CD4-positive, CD25-positive, alpha-beta regulatory T cell (primary cell): ENCODE measurements at places on chromosomes 6 and 20. TPM values are rescaled to one million over a fixed set of nuclear protein-coding genes. Genes with fewer than 3 reads are reported as not detected.
A peak's percentile ranks its signal among the peaks of the same experiment; 100 is the strongest.

GRCh38 chr6:91328241-91328640 is 741.4 kb upstream of the MAP3K7 start:
- H3K4me1 ChIP-seq, result no peaks in the 10 kb centered on the region
- H3K27ac ChIP-seq, result no peak overlapping the region
- no peaks in the 10 kb centered on the region for H3K36me3 ChIP-seq

GRCh38 chr20:13701486-13701885 is 62.8 kb upstream of the TASP1 start:
- H3K4me3 ChIP-seq, result no peak overlapping the region
- H3K4me1 ChIP-seq, result no peaks in the 10 kb centered on the region
- no peak overlapping the region for H3K27ac ChIP-seq
- DNase-seq, result no peak
- H3K36me3 ChIP-seq, result no peaks in the 10 kb centered on the region

The NFKBIL1 gene
- total RNA-seq, result 4.6 TPM

GRCh38 chr6:43931201-43931600 is 161.2 kb downstream of the VEGFA start:
- no peak overlapping the region for H3K4me3 ChIP-seq
- no peaks in the 10 kb centered on the region for H3K27me3 ChIP-seq
- H3K4me1 ChIP-seq, result no peaks in the 10 kb centered on the region
- no peak for DNase-seq

DNA sequence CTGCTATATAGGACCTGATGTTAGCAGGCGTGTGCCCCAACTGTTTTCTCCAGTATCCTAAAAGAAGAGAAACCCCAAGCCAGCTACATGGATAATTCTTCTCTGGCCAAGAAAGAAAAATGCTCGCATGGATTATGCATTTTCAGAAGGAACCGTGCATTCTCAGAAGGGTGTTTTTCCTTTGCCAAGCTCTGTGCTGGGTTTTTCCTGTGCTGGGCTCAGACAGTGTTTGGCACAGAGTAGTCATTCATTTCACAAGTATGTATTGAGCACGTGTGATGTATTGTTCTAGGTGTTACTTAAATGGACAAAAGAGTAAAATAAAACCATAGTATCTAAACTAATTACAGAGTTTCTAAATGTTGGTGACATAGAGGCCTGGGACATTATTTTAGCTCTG is 62.7 kb upstream of the ZNF133 start:
- H3K36me3 ChIP-seq, result no peaks in the 10 kb centered on the region
- H3K4me3 ChIP-seq, result no peak overlapping the region
- peaks cover 4% of the 10 kb centered on the region for H3K27me3 ChIP-seq
- H3K4me1 ChIP-seq, result no peaks in the 10 kb centered on the region
- no peak overlapping the region for H3K27ac ChIP-seq
- DNase-seq, result no peak

- H3K4me1 ChIP-seq, result peaks cover 56% of the 10 kb centered on the region
- peaks cover 83% of the 10 kb centered on the region for H3K36me3 ChIP-seq
- peak overlapping the region; percentile 13 for H3K4me3 ChIP-seq
- peak; percentile 76 for DNase-seq
- peak overlapping the region; percentile 64 for H3K27ac ChIP-seq
- no peaks in the 10 kb centered on the region for H3K27me3 ChIP-seq
These were observed 56.8 kb downstream of the KCNS1 start for GRCh38 chr20:45044084-45044573.

The FOXC1 gene
- total RNA-seq, result not detected

DNA sequence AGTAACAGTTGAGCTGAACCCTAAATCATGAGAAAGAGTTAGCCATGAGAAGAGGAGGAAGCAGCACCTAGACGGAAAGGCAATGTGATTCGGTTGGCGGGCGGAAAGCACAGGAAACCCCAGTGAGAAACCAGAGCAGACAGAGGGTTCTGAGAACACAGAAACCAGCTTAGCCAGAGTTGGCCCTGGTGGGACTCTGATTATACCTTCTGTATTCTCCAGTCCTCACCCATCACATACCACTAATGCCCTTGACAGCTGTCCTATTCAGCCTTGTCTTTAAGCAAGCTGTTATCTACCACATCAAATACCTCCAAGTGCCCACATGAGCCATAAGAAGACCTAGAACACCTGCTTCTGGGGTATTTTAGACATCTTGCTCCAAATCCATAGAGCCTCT is 58.9 kb upstream of the LRRC1 start:
- peaks cover 10% of the 10 kb centered on the region for H3K27me3 ChIP-seq
- H3K36me3 ChIP-seq, result no peaks in the 10 kb centered on the region
- H3K4me1 ChIP-seq, result peaks cover 10% of the 10 kb centered on the region

The AVP gene
- total RNA-seq, result 1.4 TPM

DNA sequence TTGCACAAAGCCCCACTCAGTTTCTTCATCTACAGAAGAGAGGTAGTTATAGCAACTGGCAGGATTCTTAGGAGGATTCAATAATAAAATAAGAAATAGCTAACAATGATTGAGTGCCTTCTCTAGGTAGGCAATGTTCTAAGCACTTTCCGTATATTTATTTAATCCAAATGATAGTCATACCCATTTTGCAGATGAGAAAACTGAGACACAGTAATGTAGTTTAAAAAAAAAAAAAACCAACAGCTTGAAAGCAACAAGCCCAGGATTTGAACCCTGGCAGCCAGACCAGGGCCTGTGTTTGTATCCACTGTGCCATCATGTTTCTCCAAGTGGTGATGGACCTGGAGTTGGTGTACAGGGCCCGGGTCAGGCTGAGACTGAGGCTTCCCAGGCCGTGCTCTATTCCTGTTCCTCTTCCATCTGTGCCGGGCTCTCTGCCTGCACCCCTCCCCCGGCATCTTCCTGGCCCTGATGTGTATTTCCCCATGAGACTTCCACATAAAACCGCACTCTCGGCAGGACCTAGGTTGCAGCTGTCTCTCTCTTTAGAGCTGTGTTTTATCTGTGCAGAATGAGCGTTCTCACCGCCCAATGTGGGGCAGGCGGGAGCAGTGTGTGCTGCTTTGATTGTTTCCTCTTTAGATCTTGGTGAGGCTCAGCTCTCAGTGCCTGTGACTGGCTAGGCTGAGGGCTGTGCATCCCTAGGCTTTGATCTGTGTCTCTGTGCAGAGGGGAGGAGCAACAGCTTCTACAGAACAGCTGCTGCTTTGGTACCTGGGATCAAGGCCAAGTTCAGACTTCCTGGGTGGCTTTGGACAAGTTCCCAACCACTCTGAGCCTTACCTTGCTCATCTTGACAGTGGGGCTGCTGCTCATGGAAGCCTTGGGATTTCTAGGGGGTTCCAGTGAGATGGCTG is 49.5 kb downstream of the TOX2 start:
- H3K27ac ChIP-seq, result no peak overlapping the region
- no peak overlapping the region for H3K4me3 ChIP-seq
- no peaks in the 10 kb centered on the region for H3K36me3 ChIP-seq
- DNase-seq, result peak; percentile 51
- H3K27me3 ChIP-seq, result no peaks in the 10 kb centered on the region

DNA sequence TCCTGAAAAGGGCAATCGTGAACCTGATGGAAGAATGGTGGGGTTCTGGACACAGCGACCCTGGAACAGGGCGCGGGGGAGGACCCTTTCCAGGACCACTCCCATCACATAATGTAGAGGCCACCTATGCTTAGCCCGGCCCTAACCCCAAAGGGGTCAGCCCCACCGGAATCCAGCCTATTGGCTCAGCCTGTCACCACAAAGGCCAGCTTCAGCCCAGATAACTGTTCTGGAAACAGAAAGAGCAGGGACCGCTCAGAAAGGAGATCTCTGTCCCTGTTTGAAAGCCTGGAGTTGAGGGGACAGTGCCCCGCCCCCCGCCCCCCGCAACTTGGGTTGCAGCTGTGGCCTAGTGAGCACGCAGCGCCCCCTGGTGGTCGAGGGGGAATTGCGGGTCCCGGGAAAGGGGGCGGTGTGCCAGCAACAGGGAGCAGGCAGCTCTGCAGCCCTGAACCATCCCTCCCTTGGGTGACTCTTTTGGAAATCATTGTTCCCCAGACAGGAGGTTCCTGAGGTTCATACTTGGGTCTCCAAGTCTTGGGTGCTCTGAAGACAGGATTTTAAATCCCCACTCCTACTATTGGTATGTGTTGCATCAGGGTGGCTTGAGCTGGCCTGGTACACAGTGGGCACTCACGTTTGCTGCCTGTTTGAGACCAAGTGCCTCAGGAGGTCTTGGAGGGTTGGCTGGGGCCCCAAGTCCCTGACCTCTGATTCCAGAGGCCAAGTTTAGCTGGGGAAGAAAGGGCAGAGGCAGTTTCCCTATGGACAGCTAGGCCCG is 1.5 kb downstream of the SIGLEC1 start:
- no peak overlapping the region for H3K27ac ChIP-seq
- H3K4me3 ChIP-seq, result no peak overlapping the region
- no peaks in the 10 kb centered on the region for H3K4me1 ChIP-seq

The MMP24OS gene
- total RNA-seq, result 50.6 TPM

GRCh38 chr6:686497-686896 is 6.4 kb downstream of the EXOC2 start:
- DNase-seq, result no peak
- no peak overlapping the region for H3K27ac ChIP-seq
- no peak overlapping the region for H3K4me3 ChIP-seq
- no peaks in the 10 kb centered on the region for H3K27me3 ChIP-seq

GRCh38 chr6:108174371-108175175 is 8.8 kb downstream of the NR2E1 start:
- DNase-seq, result peak; percentile 54
- no peak overlapping the region for H3K4me3 ChIP-seq
- peaks cover 59% of the 10 kb centered on the region for H3K27me3 ChIP-seq

GRCh38 chr6:23415819-23416427 is 710.1 kb upstream of the NRSN1 start:
- no peak overlapping the region for H3K27ac ChIP-seq
- H3K4me3 ChIP-seq, result no peak overlapping the region
- H3K27me3 ChIP-seq, result no peaks in the 10 kb centered on the region
- H3K36me3 ChIP-seq, result no peaks in the 10 kb centered on the region
- no peak for DNase-seq
- H3K4me1 ChIP-seq, result no peaks in the 10 kb centered on the region

GRCh38 chr6:87832025-87832825 is 130.2 kb upstream of the AKIRIN2 start:
- no peaks in the 10 kb centered on the region for H3K27me3 ChIP-seq
- H3K4me3 ChIP-seq, result peak overlapping the region; percentile 97
- no peaks in the 10 kb centered on the region for H3K36me3 ChIP-seq
- peak; percentile 54 for DNase-seq
- H3K4me1 ChIP-seq, result peaks cover 6% of the 10 kb centered on the region

DNA sequence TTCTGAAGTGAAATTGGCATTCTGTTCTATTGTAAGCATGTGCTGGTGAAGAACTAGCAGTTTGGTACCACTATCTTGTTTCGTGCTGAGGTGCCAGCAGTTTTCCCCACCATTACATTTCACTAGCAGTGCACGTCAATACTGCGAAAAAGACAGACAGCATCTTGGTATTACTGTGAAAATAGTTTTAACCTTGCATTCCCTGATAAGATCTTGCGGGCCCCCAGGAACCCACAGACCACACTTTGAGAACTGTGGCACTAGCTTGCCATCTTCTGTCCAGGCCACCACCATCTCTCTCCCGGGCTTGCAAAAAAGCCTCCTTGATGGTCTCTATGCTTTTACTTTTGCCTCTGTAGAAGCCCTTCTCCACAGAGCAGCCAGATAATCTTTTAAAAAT is 185.7 kb downstream of the BACH2 start:
- H3K4me3 ChIP-seq, result no peak overlapping the region
- DNase-seq, result peak; percentile 36
- H3K4me1 ChIP-seq, result peaks cover 9% of the 10 kb centered on the region
- no peaks in the 10 kb centered on the region for H3K27me3 ChIP-seq
- no peak overlapping the region for H3K27ac ChIP-seq
- no peaks in the 10 kb centered on the region for H3K36me3 ChIP-seq
